ENCODE measurements at places on chromosomes 12 and 14.

GRCh38 chr12:122399592-122400373 lies 22.7 kb downstream of the CLIP1 start:
- peak; percentile 68 for DNase-seq

- no peak for DNase-seq
These were observed 18.9 kb downstream of the C2CD5 start for GRCh38 chr12:22525426-22525825.

GRCh38 chr12:80316222-80316621 lies 127.8 kb upstream of the PTPRQ start:
- DNase-seq, result no peak

DNA sequence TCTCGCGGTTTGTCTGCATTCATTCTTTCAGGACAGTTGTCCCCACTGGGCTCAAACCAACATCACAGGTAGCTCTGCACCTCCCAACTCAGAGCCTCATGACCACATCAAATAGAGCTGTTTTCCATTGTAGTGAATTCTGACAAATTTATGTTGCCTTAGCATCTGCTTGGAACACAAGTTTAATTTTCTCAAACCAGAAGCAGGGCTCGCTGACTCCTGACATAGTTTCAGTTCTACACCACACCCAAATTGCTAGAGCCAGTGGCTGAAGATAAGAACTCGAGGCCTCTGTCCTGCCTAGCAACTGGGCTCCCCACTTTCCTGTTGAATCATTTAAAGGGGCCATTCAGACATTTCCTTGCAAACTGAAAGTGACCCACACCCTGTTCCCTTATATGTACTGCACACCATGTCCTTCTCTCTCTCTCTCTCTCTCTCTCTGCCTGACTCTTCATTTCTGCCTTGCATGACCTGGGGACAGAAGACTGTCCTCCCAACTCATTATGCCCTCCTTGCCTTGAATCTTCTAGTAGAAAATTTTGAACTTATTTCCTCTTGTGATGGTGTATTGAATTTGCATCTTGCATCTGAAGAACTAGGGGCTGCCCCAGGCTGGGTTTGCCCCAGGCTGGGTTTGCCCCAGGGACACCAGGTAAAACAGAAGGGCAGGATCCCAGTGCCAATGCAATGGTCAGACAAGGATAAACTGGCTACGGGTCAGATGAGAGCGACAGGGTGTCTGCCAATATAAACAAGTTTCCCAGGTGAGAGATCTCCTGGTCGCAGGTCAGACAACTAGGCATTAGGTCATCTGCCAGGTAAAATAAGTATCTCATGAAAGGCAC lies 9.7 kb upstream of the WSCD2 start:
- no peak for DNase-seq

GRCh38 chr12:30286345-30286926 lies 409.2 kb downstream of the IPO8 start:
- no peak for DNase-seq

- DNase-seq, result no peak
These were observed 284.8 kb upstream of the TBX3 start for GRCh38 chr12:114968727-114969126.

DNA sequence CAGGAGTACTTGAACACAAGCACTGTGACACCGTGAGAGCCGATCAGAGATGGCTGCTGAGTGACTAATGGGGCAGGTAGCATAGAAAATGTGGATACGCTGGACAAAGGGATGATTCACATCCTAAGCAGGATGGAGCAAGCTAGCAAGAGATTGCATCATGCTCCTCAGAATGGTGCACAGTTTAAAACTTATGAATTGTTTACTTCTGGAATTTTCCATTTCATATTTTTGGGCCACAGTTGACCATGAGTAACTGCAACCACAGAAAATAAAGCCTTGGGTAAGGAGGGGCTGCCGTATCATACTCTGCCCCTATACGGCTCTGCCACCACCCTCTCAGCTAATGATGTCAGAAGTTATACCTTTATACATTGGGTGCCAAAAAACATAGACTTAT lies 23.3 kb upstream of the MARK3 start:
- peak; percentile 74 for DNase-seq

GRCh38 chr14:64722842-64723447 lies 18.7 kb downstream of the PLEKHG3 start:
- DNase-seq, result no peak

- no peak for DNase-seq
These were observed 1.5 kb downstream of the GRIN2B start for GRCh38 chr12:13979772-13980378.

- DNase-seq, result no peak
These were observed 115.4 kb upstream of the DYRK2 start for GRCh38 chr12:67533159-67533558.

GRCh38 chr14:34235643-34236300 lies 226.3 kb downstream of the SPTSSA start:
- no peak for DNase-seq

- no peak for DNase-seq
These were observed 4.3 kb upstream of the PTGDR start for GRCh38 chr14:52263190-52263589.

Data from inflammatory macrophage (primary cell).